ENCODE measurements at places on chromosomes 5 and 9.

- no peak for DNase-seq
These were observed 78.0 kb downstream of the GABRA1 start for GRCh38 chr5:161925960-161926359.

- no peak for DNase-seq
These were observed 160.4 kb downstream of the NR3C1 start for GRCh38 chr5:143243103-143243502.

- no peak for DNase-seq
These were observed 13.3 kb upstream of the FEM1C start for GRCh38 chr5:115557667-115558387.

DNA sequence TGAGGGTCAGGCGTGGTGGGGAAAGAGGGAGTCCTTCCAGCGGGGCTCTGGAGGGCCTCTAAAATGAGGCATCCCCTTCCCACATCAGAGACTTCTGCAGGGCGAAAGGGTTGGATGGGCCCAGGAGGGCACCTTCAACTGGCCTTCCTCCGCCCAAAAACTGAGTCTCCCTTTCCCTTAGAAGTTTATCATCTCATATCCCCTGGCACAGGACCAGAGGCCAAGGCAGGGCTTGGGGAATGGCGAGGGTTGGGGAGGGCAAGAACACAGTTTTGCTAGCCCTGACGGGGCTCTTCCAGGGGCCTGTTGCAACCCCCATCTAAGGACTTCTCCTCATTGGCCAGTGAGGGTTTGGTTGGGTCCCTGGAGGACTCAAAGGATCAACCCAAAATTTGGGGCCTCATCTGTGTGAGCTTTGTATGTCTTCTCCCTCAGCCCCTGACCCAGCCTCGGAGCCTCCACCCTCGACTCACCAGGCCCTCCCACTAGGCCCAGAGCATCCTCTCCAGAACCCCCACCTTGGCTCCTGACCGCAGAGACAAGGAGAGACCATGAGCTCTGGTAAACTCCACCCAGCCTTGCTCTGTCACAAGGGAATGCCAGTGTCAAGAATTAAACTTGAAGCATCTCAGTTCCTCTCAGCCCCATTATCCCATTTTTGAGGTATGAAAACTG is 24.1 kb downstream of the AQP7 start:
- no peak for DNase-seq

DNA sequence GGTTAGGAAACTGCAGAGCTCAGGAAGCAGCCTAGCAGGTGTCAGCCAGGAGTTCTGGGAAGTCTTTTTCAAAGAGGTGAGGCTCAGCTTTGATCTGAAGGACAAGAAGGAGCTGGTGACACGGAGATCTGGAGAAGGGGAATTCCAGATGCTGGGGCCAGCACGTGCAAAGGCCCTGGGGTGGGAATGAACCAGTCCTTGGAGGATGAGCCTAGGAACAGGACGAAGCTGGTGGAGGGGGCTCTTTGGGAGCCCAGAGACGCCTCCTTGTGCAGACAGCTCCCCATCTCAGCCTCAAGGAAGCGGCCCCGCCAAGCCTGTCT is 15.2 kb upstream of the RNU6ATAC start:
- DNase-seq = no peak

GRCh38 chr9:101673642-101674041 is 64.8 kb downstream of the GRIN3A start:
- DNase-seq = no peak

- no peak for DNase-seq
These were observed 62.2 kb downstream of the SNX18 start for GRCh38 chr5:54579591-54580295.

DNA sequence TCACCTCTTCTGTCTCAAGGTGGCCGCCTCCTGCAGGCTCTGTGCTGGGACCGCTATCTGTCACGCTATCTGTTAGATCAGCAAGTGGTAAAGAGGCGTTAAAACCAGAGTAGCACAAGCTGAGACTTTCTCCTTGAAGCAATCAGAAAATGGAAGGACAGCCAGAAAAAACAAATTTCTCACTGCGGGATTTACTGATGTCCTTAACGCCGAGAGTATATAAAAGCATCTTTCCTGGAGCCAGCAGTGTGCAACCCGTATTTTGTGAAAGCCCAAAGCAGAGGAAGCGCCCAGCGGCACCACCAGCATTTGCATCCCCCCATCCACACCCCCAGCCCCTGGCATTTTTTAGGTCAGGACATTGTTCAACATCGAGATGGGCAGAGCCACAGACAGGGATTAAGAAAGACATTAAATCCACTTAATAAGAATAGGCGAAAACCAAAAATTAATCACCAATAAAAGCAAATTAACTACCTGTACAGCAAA is 48.6 kb downstream of the DUSP1 start:
- no peak for DNase-seq

- DNase-seq = no peak
These were observed 14.1 kb downstream of the HSPB3 start for GRCh38 chr5:54469622-54470021.

DNA sequence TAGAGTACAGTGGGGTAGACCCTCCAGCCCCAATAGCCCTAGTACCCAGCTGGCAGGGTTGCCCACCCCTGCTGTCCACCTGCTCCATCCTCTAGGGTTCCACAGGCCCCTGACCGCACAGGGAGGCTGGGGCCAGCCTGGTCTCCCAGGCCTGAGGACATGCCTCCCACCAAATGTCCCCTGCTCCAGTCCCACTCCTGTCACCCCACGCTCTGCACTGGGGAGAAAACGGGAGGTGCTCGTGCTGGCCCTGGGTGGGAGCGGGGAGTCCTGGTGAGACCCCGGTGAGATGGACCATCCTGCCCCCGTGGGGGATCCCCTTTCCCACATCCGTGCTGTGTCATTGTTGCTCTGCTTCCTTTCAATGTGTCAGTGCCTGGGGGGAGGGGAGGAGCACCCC is 12.1 kb downstream of the CPLX2 start:
- DNase-seq = no peak

DNA sequence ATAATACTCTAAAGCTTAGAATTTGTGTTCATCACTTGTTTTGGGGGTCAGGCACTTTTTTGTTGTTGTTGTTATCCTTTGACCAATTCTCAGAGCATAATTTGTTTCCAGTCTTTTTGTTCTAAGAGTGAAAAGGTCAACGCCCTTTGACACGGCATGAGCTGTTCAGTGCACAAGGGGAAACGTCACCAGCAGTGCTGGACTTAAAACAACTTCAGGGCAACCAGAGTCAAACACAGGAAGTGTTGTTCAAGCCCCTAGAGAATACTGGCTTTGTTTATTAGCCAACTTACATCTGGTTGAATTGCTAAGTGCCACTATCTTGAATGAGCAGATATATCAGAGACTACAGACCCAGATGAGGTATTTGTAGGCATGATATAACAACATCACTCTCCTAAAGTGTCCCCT is 368.9 kb downstream of the TMEM161B start:
- DNase-seq = no peak

DNA sequence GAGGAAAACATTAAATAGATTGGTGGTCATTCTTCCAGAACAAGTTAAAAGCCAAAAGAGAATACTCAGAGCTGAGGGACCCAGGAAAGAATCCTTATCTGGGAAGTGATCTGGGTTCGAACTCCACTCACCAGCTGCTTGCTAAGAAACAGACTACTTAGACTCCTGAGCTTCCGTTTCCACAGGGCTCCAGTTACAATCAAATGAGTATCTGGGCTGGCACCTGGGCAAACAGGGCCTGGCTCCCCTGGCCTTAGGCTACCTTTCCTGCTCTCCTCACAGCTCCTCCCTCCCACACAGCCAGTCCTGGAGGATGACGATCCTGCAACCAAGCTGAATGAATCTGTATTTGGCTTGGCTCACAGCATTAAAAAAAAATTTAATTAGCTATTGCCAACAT is 2.5 kb downstream of the MAPK9 start:
- no peak for DNase-seq

GRCh38 chr9:113257863-113258262 is 17.5 kb downstream of the CDC26 start:
- DNase-seq = no peak

DNA sequence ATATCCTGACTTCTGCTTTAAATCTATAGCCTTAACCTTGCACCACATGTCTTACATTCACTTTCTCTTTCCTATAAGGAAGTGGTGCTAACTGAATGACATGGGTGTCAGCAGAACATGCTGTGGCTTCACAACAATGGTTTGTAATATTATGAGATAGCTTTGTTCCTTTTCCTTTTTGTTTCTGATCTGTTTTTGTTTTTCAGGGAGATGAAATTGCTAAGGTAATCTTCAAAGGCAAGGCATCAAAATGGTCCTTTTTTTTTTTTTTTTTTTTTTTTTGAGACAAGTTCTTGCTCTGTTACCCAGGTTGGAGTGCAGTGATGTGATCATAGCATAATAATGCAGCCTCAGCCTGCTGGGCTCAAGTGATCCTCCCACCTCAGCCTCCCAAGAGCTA is 53.6 kb upstream of the RANBP6 start:
- DNase-seq = no peak

DNA sequence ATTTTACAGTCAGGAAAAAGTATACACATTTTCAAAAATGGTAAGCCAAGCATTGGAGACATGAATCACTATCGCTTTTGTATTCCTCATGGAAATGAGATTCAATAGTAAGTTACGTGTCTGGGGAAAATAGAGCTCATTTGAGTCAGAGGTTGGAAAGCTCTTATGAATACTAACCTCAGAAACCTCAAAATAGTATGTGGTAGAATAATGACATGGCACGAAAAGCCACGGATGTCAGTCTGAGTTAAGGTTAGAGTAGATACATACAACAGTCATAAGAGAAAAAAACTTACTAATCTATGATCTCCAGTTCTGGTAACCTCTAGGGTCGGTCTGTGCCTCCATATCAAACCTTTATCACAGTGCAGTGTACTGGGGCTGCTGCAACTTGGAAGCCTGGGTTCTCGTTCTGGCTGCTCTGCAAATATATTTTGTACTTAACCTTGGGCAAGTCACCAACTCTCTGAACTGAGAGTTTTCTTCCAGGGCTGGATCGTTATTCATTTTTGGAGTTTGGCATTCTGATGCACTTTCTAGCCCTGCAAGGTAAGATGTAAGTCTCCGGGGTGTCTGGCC is 31.8 kb downstream of the MAP1B start:
- DNase-seq = no peak

DNA sequence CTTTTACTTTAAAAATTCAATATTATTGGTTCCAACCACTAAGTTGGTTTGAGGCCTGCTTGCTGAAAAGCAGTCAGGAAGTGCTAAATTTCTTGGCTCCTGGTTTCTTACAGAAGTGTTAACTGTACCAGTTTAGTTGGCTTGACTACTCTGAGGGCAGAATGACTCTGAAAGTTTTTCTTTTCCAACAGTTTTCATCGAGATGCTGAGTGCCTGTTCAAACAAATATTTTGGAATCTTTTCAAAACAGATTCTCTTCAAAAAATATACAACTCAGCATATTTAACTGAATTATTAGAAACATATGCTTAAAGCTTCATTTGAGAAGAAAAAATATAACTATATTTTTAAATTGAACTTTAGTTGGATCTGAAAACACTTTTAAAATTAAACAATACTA is 37.0 kb downstream of the SLC38A9 start:
- no peak for DNase-seq

DNA sequence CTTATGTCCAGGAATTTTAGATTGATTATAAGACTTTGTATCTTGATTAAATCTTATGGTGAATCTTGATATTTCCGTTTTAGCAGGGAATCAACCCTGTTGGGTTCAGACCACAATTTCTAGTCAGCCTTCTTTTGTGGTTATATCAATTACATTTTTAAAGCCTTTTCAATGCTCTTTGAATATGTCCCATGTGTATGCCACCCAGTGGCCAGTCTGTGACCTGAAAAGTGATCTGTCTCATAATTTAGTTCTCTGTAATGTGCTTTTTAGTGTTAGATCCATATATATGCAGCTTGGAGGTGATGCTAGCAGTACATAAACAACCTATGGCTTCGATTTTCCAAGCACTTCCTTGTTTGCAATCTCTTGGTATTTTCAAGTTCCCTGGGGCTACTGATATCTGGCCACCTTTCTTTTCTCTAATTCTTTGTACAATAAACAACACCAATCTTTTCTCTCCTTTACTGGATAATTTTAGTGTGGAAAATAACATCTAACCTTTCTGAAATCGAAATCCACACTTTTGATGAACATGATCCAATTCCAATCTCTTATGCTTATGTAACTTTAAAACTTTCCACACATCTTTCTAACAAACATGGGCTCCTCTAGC is 28.8 kb downstream of the PDE8B start:
- no peak for DNase-seq

- DNase-seq = no peak
These were observed 53.0 kb downstream of the UBE2QL1 start for GRCh38 chr5:6501701-6502100.

GRCh38 chr5:6730807-6731206 is 17.6 kb downstream of the TENT4A start:
- DNase-seq = no peak

GRCh38 chr9:135945969-135946368 is 15.2 kb downstream of the UBAC1 start:
- no peak for DNase-seq

DNA sequence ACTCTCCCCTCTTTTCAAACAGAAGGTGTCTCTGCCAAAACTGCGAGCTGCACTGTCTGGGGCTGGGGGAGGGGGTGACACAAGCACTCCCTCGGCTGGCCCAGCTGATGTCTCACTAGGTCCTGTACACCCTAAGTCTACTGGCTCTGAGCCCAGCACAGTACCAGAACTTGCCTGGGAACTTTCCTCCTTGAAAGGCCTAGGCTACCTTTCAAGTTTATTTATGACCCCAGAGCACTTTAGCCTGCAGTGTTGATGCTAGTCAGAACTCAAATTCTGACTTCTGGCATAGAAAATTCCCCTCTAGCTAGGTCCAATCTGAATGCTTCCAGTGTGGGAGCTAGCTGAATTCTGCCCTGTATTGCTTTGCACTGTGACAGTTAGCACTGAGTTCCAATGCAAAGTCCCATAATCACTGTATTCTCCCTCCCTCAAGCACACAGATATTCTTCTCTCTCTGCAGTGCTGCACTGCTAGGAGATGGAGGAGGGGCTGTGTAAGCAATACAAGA is 10.5 kb downstream of the LURAP1L start:
- DNase-seq = no peak

GRCh38 chr5:167752936-167753335 is 538.5 kb upstream of the WWC1 start:
- DNase-seq = no peak

DNA sequence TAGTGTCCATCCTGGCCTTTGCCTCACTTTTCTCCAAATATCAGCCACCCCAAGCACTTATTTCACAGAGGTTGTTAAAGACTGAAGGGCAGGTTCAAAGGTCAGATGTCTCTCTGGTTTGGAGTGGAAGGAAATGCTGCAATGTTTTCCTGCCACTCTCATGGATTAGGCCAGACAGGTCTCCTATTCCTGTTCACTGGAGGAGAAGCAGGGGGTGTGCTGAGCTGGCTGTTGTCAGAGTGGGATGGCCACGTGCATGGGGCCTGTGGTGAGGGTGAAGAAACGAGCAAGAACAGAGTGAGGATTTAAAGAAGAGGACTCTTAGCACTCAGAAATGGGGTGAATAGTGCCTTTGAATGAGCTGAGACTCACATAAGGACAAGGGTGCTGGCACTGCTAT is 6.7 kb downstream of the TMEM8B start:
- no peak for DNase-seq

- DNase-seq = no peak
These were observed 79.5 kb upstream of the HTR4 start for GRCh38 chr5:148733601-148734438.

GRCh38 chr5:110738503-110738811 is 350 bp upstream of the SLC25A46 start:
- no peak for DNase-seq

GRCh38 chr9:124450931-124451661 is 845 bp downstream of the ADGRD2 start:
- DNase-seq = no peak

- no peak for DNase-seq
These were observed 4.8 kb downstream of the FOXE1 start for GRCh38 chr9:97857606-97858392.
